ENCODE measurements at places on chromosomes 7 and 10.

GRCh38 chr10:90751107-90751997 lies 106.5 kb downstream of the HTR7 start:
- peak; percentile 47 for DNase-seq

DNA sequence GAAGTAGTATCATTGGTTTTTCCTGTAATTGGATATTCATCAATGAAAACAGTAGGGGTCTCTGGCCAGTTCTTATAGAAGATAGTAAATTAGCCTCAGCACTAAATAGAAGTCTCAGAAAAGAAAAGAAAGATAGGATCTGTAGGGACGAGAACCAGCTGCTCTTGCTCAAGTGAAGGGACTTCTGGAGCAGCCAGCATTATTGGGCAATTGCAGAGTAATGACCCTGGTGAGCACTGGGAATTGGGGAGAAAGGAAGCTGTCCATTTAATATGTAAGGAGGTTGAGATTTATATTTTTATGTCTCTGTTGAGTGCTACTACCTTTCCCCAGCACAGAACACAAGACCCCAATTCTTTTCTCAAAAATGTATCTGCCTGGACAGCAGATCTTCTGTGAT lies 61.2 kb upstream of the WNT16 start:
- DNase-seq: no peak

DNA sequence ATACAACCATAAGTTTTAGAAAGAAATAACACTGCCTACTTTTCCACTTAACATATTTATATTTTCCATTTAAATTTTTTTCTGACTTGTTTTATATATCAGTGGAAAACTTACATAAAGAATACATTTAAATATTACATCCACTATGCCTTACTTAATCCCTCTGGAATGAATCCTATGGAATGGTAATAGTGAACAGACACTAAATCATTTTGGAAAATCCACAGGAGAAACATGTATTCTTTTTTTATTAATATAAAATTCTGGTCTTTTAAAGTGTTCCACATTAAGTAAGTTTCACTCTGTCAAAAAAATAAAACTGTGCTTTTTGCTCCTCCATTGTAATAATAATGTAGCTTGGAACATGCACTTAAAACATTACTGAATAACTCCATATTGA lies 236.8 kb upstream of the LRRN3 start:
- DNase-seq: no peak

DNA sequence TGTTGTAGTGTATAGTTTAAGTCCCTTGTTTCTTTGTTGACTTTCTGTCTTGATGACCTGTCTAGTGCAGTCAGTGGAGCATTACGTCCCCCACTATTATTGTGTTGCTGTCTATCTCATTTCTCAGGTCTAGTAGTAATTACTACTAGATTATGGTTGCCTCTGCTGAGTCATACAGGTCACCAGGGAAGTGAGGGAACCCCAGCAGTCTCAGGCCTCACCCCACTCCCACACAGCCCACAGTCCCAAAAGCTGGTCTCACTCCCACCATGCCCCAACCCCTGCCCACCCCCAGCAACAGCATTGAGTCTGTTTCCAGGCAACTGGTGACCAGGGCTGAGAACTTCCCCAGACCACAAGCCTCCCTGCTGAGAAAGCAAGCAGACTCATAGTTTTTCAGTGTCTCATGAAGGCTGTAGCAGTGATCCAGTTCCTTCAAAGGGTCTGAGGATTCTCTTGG lies 88.0 kb downstream of the PLXDC2 start:
- no peak for DNase-seq

DNA sequence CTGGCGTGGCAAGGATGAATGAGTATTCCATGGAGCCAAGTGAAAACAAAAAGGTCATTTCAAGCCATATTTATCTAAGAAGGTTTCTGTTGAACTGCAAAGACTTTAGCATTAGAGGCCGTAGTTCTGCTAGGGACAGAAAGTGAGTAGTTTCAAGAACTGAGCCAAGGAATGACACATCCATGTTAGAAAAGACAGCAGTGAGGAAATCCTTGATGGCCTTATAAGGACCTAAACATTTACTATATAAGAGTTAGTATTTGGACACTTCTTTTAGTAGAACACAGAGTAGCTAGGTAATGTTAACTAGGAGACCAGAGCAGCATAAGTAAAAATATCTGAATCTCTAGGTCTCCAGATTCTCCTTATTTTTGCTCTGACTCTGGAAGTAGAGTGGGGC lies 329.8 kb upstream of the SEMA3D start:
- no peak for DNase-seq

DNA sequence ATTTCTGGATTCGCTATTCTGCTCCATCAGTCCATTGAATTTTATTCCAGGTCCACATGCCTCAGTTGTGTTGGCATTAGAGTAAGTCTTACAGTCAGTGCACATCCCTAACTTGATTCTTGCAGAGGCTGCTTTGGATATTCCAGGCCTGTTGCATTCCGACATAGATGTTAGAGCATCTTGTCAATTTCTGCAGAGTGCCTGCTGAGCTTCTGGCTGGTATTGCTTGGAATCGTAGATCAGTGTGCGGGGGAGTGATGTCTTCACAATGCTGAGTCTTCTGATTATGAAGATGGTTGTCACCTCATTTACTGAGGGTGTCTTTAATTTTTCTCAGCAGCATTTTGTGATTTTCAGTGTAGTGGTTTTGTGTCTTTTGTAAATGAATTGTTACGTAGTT lies 45.2 kb downstream of the INPP5A start:
- DNase-seq: no peak

- DNase-seq: no peak
These were observed 263.0 kb upstream of the ZWINT start for GRCh38 chr10:56624082-56624481.

- no peak for DNase-seq
These were observed 450.0 kb downstream of the RPS24 start for GRCh38 chr10:78483641-78484040.

DNA sequence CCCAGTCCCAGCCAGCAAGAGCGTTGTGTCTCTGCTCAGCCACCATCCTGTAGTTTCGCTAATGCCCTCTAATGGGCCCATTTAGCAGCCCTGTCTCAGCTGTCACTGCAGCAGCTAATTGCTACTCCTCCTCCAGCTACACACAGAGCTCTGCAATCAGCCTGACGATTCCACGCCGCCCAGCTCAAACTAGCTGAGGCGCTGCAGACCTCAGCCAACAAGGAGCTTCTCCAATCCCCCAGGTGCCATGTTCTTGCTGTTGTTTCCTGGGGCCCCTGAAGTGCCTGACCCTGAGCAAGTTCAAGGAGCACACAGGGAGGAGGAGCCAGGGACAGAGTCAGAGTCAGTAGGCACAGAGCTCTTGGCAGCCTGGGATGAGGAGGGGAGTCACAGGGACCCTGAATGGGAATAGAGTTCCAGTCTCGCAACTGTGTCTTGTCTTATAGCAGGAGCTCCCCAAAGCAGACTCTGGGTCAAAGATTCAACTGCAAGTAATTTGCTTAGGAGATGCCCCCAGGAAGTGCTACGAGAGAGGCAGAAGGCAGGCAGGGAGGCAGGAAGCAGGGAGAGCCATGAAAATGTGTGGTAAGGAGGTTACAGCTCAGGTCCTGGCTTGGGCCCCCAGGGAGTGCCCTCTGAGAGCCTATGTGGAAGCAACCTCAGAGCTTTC lies 135.8 kb upstream of the UNC5B start:
- DNase-seq: no peak

GRCh38 chr10:110644598-110645462 lies 694 bp downstream of the RBM20 start:
- no peak for DNase-seq

DNA sequence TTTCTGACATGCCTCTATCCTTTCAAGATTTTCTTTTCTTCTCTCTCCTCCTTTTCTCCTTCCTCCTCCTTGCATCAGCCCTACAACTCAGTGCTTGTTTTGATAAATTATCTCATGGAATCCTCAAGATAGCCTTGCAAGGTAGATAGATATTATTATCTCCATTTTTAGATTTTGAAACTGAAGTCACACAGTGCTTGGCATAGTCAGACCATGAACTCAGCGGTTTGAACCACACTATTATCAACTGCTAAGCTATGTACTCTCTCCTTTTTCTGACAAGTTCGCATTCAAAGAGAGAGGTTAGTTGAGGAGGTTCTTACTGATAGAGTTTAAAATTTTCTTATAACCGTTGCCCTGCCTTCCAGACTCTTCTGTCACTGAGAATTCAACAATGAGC lies 79.1 kb downstream of the SUGCT start:
- DNase-seq: no peak

DNA sequence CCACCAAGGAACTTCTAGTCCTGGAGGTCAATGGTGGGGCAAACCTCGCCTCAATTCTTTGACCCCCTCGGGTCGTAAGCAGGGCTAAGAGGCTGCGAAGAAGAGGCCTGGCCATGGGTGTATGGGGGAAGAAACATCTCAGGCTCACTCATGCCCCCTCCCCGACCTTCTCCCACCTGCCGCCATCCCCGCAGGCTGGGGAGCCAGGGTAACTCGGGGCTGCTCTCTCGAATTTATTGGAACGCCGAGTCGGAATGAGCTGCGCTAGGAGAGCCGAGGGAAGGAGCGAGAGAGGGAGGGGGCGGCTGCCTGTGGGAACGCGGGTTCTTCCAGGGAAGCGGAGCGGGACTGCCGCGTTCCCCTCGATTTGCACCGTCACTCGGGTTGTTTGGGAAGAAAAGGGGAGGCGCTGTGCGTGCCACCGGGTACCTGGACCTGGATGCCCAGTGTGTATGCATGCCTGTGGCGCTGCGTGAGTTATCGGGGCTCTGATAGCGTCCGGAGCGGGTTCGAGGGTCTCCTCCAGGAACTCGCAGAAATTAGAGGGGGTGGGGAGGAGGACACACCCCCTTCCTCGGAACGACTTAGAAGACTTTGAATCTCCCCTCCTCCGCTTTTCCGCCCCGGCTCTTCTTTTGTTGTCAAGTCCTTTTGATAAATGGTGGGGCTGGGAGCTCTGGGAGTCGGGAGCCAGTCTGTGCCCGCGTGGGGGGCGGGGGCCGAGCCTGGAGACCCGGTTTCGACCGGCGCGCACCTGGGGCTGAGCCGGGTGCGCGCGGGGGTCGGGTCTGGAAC lies 1.8 kb upstream of the ZNF503 start:
- DNase-seq: peak; percentile 45

GRCh38 chr7:124915242-124915641 lies 14.4 kb downstream of the POT1 start:
- no peak for DNase-seq

- peak; percentile 84 for DNase-seq
These were observed 21.0 kb upstream of the GNA12 start for GRCh38 chr7:2864999-2865670.

GRCh38 chr10:63456437-63457210 lies 9.2 kb downstream of the JMJD1C start:
- no peak for DNase-seq

GRCh38 chr7:151680810-151681209 lies 161.1 kb upstream of the RHEB start:
- peak; percentile 11 for DNase-seq

- no peak for DNase-seq
These were observed 76.1 kb upstream of the HDAC9 start for GRCh38 chr7:18419456-18419855.

- DNase-seq: no peak
These were observed 52.8 kb upstream of the CCAR1 start for GRCh38 chr10:68668231-68668630.
